ENCODE measurements at places on chromosomes 7 and 10.

- DNase-seq: no peak
These were observed 15.9 kb downstream of the TDRD1 start for GRCh38 chr10:114195079-114195478.

DNA sequence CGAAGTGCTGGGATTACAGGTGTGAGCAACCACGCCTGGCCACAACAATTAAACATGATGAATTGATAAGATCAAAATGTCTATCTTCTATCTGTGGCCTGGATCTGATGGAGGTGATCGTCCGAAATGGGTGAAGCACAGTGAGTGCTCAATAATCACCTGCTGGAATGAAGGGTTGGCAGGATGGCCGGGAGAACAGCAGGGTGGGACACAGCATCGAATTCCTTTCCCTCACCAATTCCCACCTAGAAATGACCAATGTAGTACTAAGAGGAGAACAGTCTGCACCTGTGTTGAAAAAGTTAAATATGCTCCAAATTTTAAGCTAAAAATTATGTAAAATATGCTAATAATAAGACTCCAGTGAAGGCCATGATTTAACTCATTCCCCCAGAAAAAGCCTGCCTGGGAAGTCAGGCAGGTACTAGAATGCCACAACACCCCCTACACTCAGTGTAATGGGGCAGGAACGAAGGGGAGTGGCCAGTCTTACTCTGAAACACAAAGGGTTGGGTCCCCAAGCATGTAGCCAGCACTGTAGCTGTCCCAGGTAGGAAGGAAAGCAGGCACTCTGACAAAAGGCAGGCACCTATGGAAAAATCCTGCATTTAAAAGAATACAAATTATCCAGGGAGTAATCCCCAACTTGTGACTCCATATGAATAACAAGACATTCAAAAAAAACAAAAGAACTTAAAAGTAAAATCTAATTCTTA lies 110.3 kb downstream of the VPS41 start:
- no peak for DNase-seq

GRCh38 chr10:109480836-109481235 lies 442.5 kb downstream of the XPNPEP1 start:
- DNase-seq: no peak

DNA sequence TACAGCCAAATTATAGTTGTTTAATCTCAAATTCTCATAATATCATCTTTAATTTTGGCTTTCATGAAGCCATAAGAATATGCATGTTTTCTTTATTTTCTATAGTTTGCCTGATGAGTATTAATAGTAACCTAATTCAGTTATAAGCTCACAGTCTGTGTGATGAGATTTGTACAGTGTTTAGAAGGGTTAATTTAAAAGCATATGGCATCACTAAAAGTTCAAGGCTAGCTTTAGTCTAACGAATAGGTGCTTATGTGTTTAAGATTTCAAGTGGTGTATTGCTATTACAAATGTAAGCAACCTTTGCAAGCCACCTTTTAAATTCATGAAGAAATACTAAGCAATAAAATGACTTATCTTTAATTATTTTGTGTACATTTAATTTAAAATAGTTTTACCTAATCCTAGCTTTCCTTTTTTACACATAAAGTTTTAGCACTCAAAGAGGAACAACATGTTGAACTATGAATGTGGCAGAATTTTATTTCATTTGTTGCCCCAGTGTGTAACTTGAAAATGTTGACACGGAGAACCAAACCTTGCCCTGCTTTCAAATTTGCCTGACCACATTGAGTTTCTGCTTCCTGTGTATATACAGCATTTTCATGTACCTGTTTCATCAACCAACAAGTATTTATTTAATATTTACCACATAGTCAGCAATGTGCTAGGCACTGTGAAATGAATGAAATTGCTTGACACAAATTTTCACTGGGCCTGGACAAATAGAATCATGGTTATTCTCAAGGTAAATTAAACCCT lies 41.5 kb downstream of the TET1 start:
- no peak for DNase-seq

DNA sequence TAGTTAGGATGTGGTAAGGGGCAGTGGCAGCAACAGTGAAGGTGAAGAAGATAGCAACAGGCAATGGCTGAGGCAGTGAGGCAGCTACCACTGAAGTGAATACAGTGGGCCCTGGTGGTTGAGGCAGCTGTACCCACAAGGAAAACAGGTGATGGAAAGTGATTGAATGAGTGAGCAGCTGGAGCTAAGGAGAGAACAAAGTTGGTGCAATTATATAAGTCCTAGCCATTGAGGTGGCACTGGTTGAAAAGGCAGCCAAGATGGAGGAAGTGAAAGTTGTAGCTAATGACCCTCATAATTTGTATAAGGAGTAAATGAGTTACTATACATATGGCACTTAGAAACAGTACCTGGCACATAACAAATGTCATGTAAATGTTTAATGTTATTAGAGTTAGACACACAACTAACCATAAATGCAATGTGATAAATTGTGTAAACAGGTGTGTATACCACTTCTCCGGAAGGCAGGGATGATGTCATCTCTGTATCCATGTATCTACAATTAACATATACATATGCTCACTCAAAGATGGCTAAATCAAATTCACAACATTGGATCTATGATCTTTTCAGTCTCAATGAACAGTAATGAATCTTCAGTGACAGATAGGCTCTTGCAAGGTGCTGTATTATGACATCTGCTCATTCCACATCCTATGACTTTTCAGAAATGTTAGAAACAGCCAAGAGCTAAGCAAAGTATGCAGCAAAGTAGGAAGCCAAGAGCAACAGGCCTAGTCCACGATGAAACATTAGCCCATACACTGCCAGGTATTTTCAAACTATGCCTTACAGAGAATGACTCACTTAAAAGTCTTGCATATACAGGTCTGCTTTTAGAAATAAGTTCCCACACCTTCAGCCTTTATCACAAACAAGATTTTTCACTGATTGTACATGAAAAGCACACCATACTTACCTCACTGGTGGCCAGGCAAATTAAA lies 10.7 kb downstream of the XPNPEP1 start:
- no peak for DNase-seq

DNA sequence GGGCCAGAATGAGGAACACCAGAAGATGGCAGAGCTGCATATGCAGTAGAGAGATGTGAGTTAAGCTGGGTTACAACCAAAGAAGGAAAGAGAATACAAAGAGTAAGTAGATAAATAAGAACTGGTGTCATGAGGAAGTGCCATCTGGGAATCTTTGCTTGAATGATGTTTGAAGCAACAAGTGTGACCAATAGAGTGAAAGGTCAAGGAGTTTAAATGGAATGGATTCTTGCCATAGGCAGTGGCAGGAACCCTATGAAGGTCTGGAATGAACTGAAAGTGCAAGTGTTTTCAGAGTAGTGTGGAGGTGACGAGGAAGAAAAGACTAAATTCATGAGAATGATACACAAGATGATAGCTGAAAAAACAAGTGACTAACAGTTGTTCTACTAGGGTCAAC lies 21.6 kb downstream of the MEST start:
- no peak for DNase-seq

DNA sequence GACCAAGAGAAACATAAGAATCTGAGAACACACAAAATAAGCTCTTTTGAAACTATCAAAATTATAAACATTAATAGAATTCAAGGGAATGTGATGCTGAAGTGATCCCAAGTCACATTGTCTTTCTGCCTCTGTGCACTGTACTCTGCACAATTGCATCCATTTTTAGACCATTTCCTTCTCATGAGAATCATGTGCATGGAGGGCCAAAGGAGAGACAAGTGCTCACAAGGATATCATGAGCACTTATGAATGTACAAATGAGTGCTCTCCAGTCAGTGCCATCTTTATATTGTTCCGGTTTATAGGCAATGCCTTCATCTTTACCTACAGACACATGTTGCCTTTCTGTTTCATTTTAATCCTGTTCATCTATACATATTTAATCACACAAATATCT lies 36.9 kb downstream of the MET start:
- no peak for DNase-seq

- no peak for DNase-seq
These were observed 59.4 kb downstream of the TPK1 start for GRCh38 chr7:144776447-144776846.

GRCh38 chr7:141466151-141466904 lies 84.9 kb upstream of the AGK start:
- DNase-seq: no peak

- peak; percentile 83 for DNase-seq
These were observed 98.8 kb upstream of the ZNF722 start for GRCh38 chr7:63899691-63900393.

DNA sequence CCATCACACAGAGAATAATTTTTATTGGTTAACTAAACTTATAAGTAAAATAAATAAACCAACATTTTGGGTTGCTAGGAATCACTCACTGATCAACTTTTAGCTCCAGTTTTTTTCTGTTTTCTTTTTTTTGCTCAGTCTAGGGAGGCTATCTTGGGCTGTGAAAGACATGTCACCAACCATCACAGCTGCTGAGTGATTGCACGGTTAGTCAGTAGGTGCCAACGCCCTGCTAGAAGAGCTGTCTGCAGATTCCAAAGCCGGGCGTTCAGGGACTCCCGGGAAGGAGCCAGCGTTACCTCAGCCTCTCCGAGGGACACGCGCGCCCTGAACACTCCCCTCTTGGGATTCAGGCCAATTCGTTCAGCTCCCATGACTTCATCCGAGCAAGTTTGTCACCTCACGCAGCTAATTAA lies 604 bp upstream of the STAM start:
- peak; percentile 69 for DNase-seq

- no peak for DNase-seq
These were observed 3.3 kb downstream of the LUC7L2 start for GRCh38 chr7:139362981-139363380.

DNA sequence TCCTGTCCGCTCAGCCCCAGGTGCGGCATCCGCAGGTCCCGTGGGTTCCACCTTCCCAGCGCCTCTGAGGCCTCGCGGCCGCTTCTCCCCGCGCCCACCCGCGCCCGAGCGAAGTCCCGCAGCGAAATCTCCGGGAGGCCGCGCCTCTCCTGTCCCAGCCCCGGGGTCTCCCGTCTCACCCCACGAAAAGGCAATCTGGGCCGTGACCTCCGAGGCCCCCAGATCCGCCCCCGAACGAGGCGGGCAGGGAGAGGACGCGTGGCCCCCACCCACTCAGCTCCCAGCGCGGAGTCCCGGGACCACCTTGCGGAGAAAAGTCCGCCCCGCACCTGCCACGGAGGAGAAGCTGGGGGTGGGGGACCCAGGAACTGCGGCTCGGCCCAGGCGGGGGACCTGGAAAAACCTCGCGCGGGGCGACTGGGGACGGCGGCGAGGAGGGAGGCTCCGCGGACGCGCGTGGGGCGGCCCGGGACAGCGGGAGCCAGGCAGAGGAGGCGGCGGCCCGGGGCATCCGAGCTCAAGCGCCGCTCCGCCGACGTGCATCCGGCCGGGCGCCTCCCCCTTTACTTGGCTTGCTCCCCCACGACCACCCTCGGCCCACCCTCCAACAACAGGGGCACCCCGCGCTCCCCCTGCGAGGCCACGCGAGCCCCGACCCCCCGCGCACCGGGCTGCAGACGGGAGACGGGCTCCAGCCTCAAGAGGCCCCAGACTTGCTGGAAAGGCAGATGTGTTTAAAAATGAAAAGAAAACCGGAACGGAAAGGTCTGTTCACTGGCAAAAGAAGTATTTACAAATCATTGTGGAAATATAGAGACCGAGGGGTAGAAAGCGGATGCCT lies 33.0 kb upstream of the RNF32 start:
- DNase-seq: no peak

DNA sequence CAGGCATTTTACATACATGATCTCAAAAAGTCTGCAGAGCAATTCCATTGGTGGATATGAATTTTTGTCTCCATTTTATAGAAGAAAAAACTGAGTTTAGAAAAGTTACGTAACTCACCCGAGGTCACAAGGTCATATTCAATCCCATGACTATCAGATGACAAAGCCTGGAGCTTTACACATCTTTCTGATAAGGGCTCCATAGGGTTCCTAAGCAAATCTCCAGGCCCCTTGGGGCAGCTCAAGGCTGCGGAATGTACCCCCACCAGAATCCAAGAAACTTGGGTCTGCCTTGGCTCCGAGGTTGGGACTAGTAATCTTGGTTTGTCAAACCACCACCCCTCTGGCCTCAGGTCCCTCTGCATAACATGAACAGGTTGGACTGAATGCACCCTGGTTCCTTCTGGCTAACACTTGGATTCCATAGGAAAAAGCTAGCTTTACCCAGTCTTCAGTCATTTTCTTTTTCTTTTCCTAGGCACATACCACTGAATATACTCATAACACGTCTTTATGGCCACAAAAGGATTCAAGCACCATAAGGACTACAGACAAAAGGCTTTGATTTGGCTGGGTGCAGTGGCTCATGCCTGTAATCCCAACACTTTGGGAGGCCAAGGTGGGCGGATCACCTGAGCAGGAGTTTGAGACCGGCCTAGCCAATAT lies 55.5 kb downstream of the PIP4K2A start:
- DNase-seq: no peak

DNA sequence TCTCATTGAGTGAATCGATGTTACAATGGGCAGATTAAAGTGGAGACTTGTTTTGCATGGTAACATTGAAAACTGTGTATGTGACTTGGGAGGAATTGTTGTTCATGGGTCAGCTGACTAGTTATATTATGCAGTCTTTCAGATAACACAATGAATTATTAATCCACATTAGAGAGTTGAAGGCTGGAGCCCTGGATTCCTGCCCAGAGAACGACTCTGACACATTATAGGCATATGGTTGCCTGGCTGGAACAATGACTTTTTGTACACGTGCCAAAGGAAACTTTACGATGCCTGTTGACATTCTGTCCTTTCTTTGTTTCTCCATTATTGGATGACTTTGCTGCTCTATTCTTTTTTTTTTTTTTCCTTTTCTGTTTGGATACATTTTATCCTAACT lies 52.3 kb upstream of the TMEM229A start:
- no peak for DNase-seq

Measured in left lobe of liver (tissue), 2 donors.